ENCODE measurements at places on chromosomes 1 and 21.

DNA sequence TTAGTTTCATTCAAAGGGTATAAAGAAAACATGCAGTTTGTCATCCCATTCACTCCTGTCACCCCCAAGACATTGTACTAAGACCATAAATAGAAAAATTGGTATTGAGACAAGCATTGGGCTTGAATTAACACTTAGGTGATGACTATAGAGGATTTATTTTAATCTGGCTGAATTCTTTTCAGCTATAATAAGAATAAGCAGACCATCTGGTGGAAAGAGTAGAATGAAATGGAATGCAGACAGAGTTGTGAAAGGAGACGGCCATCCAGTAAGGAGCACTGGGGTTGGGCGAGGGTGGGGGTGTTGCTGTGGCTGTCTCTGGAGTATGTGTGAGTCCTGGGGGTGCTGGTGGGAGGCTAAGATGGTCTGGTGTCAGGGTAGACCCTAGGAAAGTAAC is 125.0 kb upstream of the IVNS1ABP start:
- DNase-seq: no peak

GRCh38 chr1:167714098-167714438 is 7.7 kb upstream of the MPZL1 start:
- no peak for DNase-seq

DNA sequence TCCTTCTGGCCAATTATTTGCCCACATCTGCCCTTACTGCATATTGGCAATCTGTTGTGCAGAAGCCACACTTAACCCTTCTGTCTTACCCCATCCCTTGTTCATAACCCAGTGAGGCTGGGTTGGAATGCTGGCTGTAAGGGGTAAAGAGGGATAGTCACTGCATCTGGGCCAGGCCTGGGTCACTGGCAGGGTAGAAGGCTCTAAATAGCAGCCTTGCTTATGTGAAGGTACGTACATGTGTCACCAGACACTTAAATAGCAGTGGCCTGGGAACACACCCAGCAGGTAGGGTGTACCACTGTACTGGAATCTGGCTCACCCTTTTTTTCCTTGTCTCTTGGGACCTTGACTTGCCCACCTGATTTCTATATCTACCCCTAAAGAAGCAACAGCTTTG is 9.9 kb upstream of the TARS2 start:
- DNase-seq: no peak

DNA sequence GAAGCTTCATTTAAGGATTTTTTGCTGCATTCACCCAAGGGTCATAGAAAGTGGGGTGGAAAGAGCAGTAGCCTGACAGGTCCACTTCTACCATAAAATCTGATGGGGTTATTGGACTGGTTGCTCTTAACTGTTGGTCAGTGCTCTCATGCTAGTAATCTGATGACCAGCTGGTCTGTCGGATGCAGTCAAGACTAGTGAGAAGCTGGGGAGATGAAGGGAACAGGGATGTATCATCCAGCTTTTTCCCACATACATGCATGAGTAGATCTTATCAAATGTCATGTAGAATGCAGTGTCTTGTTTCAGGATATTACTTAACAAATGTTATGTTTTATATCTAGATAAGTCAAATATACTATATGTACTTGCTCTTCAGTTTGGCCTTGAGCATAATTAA is 11.1 kb downstream of the ATP1B1 start:
- no peak for DNase-seq

- no peak for DNase-seq
Measured at GRCh38 chr21:28207436-28208173, 785.1 kb downstream of the LTN1 start.

DNA sequence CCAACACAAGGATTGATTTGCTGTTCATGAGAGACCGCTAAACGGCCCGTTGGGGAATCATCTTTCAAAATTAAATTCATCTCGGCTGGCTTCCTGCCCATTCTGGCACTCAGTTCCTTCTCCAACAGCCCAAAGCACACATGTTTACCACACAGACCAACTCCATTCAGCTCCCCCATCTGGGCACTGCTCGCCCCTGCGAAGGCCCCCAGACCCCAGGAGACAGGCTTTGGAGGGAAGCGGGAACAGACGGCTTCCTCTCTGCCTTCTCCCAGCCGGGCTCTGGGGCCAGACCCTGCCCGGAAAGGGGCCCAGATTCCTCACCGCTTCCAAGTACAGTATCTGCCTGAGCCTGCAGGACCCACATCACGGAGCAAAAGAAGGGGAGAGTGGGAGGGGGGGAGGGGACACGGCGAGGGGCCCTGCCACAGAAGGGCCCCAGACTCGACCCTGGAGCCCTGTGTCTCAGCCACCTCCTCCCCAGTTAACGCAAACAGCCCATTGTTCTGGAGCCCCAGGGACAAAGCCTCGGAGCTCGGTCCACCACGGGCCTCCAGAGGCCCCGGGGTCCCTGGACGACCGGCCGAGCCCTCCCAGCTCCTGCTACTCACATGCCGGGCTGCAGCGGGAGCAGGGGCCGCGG is 660 bp downstream of the MEGF6 start:
- DNase-seq: no peak

DNA sequence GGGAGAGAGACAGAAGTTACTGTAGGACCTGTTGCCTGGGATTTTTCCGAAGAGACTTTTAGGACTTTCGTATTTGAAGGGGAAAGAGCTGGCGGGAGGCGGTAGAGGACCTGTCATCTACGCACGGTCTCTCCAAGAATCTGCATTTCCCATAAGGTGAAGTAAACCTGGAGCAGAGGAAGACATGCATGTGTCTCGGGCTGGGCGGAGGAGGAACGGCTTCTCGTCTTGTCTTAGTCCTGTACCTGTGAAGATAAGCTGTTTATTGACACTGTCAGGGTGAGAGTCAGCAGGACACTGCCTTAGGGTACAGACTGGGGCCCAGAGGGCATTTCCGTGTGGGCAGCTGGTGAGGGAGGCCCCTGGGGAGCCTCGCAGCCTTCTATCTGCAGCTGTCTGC is 123.4 kb upstream of the COL6A1 start:
- no peak for DNase-seq

DNA sequence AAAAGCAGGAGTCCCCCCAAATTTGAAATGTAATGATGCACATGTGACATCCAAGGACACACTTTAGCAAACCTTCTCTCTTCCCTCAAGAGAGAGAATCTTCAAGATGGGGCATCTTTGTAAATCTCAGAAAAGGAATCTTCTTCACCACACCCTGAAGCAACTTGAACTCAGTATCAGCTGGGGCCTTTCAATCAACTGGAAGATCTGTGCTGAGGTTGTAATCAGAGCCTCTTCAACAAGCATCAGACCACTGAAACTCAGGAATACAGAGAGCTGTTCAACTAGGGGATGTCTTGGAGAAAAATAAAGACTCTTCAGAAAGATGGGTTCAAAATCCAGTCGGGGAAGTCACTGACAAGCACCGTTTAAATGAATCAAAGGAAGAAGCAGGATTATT is 92.5 kb upstream of the CAMK1G start:
- DNase-seq: no peak

GRCh38 chr1:33984906-33985565 is 121.2 kb downstream of the HMGB4 start:
- no peak for DNase-seq
